ENCODE measurements at places on chromosomes 5 and 9.

- DNase-seq = no peak
Observed at GRCh38 chr9:86979657-86980056, 32.4 kb upstream of the GAS1 start.

DNA sequence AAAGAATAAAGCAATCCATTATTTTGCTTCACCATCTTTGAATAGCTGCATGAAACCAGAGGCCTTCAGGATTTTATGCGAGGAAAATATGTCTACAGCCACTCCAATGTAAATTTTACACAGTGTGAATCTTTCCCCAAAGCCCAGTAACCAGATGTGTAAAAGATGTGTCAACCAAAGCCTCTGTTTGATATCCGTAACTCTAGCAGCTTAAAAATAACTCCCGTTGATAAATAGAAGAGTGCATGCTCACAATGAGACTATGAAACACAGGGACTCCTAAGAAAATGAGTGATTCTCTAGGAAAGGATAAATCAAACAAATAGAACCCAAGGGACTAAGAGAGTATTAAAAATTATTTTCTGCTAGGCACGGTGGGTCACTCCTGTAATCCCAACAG, 60.0 kb upstream of the NPR3 start:
- no peak for DNase-seq

DNA sequence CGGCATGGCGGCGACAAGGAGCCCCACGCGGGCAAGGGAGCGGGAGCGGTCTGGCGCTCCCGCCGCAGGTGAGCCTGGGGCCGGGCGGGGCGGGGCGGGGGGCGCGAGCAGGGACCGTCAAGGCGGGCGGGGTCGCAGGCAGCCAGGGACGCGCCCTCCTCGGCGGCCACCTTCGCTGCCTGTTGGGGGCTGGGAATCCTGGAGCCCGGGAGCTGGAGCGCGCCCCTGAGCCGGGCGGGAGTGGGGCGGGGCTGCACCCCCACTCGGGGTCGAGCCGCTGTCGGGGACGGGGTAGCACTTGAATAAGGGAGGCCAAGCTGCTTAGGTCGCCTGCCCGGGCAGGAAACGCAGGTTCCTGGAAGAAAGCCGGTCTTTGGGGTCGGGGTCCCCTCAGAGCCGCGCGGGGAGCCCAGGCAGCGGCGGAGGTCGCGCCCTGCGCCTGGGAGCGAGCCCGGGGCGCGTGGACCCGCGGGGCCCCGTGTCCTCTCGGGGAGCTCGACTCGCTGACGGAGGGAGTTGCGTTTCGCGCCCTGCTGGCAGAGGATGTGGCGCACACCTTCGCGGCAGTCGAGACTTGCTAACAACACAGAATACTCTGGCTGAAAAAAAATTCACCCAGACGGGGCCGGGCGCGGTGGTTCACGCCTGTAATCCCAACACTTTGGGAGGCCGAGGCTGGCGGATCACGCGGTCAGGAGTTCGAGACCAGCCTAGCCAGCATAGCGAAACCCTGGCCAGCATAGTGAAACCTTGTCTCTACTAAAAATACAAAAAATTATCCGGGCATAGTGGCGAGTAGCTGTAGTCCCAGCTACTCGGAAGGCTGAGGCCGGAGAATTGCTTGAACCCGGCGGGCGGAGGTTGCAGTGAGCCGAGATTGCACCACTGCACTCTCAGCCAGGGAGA, 552 bp downstream of the OTULINL start:
- DNase-seq = peak; percentile 56

DNA sequence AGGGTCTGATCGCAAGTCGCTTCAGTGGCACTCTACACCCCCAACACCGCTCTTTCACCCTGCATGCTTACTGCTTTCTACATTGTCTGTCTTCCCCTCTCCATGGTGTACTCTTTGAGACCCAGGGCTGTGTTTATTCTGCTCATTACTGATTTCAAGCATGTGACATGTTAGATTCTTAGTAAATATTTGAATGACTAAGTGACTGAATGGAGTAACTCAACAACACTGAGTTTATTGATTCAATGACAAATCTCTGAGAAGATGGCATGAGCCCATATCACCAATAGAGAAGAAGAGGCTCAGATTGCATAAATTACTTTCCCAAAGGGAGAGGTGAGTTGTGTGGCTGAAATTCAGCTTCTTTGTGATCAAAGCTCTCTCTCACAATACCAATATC, 89.7 kb upstream of the OSMR start:
- DNase-seq = no peak

DNA sequence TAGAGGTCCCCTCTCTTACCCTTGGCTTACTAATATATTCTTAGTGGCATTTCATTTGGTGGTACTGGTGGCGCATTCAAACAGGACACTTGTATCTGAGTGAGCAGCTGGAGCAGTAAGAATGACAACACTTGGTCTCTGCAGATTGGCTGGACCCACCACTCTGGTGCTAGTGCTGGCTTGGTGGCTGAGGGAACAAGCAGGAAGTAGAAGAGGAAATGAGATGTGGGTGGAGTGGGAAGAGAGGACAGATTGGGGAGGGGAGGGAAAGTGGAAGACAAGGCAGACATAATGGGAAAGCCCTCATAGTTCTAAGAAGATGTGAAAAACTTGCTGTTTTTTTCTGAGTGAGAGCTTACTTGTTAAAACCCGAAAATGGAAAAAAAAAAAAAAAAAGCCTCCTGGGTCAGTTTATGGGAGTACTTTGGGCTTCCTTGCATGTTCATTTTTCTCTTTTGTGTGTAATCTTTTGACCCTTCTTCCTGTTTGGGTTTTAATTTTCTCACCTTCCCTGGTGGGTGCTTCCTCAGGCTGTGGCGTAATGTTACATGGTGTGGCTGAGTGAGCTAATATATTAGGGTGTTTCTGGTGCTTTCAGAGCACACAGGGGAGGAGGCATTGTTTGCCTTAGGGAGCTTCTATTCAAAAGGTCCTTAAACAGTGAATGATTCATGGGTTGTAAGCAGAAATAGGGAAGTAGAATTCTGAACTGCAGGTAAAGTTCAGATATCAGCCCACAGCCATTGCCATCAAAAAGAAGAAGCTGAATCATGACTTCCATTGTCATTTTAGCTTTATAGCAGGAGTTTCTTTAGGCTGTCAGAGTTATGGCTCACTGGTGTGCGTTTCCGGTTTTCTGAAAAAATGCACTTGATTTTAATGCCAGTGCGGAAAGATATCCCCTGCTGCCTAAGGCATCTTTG, 52.3 kb downstream of the TLE4 start:
- no peak for DNase-seq

- no peak for DNase-seq
Observed at GRCh38 chr5:126016256-126016655, 407.0 kb upstream of the GRAMD2B start.

DNA sequence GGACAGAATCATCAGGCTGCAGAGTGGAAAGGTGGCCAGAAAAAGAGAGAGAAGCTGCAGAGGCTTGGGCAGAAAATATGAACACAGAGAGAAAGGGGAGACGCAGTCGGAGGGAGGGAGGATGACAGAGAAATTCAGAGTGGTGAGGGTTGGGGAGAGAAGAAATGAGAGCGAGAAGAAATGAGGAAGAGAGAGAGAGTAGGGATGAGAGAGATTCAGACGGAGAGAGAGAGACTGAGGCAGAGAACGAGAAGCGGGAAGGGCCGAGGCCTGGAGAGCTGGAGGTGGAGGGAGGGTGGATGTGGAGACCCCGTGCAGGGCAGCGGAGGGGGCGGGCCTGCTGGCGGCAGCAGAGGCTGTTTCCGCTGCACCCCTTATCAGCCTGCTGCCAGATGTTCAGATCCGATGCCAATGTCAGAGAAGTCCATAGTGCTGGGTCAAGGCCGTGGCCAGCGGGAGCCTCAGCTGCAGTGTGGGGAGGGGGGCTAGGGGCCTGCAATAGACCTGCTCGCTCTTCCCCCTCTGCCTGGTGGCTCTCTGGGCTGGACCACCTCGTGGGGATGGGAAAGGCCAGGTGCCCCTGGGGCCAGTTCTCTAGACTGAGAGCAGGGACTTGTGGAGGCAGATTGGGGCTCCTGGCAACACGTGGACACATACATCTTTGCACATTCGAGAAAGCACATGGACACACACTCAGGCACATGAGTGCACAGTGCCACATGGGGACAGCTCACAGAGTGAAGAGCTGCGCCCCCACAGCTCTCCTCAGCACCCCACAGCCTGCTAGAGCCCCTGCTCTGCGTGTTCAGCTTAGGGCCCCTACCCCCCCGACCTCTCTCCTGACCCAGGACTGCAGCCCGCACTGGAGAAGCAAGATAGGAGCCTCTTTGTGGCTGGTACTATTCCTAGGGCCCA, 4.9 kb upstream of the NR5A1 start:
- no peak for DNase-seq

DNA sequence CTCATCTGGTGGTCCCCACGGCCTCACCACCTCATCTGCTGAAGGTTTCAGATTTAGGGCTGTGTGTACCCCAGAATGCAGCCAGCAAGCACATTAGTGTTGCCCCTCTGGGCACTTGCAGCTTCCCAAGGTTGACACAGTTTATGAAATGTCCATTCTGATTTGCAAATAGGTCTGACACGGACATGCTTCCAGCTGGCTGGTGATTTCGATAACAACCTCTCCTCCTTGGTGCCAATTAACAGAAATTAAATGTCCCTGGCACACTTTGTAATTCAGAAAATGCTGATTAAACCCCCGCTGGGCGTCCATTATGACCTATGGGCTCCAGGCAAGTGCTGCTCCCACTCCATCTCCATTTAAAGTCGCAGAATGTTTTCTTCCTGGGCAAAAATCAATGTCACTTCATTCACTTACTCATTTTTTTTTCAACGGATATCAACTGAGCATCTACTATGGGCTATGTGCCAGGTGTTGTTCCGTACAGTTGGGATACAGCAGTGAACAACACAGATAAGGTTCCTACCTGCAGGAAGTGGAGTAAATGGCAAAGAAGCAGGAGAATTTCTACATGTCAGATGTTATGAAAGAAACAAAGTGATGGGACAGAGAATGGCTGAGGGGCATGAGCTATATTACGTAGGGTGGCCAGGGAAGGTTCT, 32.0 kb downstream of the PLAC8L1 start:
- no peak for DNase-seq

GRCh38 chr9:69168709-69169217, 5.3 kb upstream of the TJP2 start:
- peak; percentile 16 for DNase-seq

GRCh38 chr5:34412736-34413135, 243.4 kb upstream of the RAI14 start:
- no peak for DNase-seq

GRCh38 chr9:90299968-90300367, 342.7 kb downstream of the DIRAS2 start:
- no peak for DNase-seq

All from stimulated activated CD4-positive, alpha-beta T cell treated with anti-CD3 and anti-CD28 coated beads, TNF-alpha, amount 100 ng/mL, for 4 hours (primary cell).